ENCODE measurements at places on chromosomes 2 and 18.

- no peak for DNase-seq
Observed at GRCh38 chr2:59589881-59590280, 963.6 kb downstream of the BCL11A start.

DNA sequence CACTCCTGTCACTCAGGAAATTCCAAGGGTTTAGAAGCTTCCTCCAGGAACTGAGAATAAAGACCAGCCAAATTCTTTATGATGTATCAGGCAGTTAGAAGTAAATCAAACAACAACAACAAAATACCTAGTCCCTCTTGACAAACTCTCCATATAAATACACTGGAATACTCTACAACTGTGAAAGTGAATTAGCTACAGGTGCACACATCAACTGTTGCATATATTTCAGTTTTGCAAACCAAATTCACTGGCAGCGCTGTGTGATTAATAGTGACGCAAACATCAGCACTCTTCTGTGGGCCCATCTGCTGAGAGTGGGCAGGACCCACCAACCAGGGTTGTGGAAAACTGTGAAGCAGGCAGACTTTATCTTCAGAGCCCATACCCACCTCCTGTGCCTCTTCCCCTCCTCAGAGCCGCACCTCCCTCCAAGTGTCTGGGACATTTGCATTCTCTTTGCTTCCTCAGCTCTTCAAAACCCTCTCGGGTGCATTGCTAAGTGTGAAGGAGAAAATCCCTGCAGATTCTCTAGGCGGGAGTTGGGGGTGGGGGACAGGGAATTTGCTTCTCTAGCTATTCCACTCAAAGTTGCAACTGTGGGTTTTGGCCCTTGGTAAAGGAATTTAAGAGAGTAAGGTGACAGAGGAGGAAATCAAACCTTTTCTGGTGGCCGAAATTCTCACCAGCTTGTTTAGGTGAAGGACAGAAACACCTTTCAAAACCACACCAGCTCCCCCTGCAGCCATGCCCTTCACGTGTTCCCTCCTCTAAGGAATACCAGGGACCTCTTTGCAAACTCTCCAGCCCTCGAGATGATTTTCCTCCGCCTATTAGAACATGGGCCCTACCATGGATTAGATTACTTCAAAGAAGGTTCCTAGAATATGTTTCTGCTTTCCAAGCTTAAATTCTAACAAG lies 119.3 kb downstream of the MRO start:
- DNase-seq, result no peak

DNA sequence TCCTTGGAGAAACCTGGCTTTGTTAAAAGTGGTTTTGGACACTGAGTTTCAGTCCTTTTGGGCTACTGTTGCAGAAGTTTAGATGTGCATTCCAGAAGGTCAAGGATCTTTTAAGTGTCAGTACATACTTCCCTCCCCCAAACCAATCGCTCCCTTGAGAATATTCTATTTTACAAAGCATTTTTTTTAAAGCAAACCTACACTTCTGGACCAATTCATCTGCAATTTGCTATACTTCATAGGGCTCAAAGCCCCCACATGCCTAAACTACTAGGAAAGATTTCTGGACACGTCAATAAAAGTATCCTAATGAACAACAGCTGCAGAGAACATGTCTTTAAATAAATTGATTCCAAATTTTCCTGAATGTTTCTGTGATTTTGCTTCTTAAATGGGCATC lies 157.6 kb downstream of the RDH14 start:
- DNase-seq, result no peak

- no peak for DNase-seq
Observed at GRCh38 chr2:215835231-215835630, 178.1 kb downstream of the MREG start.

GRCh38 chr2:9430316-9431293 lies 7.2 kb downstream of the CPSF3 start:
- DNase-seq, result no peak

- DNase-seq, result no peak
Observed at GRCh38 chr2:1510176-1510575, 96.9 kb downstream of the TPO start.

DNA sequence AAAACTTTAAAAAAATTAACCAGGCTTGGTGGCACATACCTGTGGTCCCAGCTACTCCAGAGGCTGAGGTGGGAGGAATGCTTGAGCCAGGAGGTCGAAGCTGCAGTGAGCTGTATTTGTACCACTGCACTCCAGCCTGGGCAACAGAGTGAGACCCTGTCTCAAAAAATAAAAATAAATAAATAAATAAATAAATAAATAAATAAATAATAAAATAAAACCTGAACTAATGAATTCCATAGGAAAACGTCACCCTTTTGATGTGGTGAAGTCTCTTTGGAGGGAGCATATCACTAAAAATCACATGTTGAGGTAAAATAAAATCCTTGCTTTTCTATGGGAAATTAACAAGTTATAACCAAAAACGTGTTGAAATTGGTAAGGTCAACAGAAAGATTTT lies 29.6 kb upstream of the ITGAV start:
- DNase-seq, result no peak

DNA sequence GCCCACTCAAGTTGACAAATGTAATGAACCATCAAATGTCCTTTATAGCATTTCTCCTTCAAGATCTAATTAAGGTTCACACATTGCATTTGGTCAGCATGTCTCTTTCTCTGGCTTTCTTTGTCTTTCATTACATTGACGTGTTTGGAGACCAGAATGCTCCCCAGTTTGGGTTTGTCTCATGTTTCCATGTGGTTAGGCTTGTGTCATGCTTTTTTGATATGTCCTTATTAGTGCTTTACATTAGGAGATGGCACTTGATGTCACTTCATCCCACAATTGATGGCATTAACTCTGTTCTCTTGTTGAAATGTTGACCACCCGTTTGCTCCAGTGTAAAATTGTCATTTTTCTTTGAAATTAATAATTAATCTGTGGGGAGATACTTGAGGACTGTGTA lies 165.8 kb downstream of the AKAIN1 start:
- no peak for DNase-seq

GRCh38 chr2:185215497-185215896 lies 523.1 kb upstream of the FSIP2 start:
- no peak for DNase-seq

DNA sequence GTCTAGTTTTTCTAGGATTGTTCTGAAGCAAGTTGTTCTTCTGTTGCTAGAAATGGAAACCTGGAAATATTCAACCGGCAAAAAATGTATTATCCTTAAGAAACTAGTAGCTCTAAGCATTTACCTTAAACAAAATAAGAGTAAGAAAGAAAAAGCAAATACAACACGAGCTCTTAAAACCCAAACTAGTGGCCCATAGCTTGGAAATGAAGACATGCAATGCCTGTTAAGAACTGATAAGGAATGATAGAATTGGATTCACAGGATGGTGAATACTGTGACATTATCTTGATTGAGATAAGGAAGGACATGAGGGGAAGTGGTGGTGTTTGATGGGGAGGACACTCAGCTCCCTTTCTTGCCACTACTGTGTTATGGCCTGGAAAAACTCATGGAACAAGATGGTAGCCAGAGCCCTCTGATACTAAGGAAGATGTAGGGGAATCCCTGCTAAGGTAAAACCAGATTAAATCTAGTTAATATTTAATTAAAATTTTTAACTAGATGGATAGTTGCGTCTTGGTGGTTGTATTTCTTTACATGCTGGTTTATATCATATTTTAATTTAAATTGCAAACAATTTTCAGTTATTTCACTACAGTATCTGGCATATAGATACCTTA lies 193.8 kb downstream of the LPIN1 start:
- no peak for DNase-seq

GRCh38 chr18:55588870-55589595 lies 1.0 kb upstream of the TCF4 start:
- DNase-seq, result no peak

- no peak for DNase-seq
Observed at GRCh38 chr2:8475349-8476031, 206.4 kb upstream of the ID2 start.

GRCh38 chr2:236794176-236794957 lies 224.7 kb downstream of the ACKR3 start:
- DNase-seq, result no peak

DNA sequence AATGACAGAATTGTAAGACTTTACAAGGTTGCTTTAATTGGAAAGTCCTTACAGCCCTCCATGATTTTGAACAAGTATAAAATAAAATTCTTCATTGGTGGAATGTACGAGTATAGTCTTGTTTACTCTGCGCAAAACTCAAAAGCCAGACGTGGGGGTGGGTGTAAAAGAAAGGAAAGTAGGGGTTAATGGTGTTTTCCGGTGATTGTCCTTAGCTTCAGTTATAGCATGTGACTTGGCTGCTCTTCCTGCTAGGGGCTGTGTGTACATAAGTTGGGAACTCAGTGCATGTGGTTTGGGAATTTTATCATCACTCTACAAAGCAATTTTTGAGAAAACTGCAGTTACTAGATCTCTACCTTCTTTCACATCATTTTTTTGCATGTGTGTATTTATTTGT lies 82.4 kb upstream of the CAVIN2 start:
- DNase-seq, result no peak

GRCh38 chr2:235042576-235043515 lies 91.0 kb downstream of the SH3BP4 start:
- DNase-seq, result no peak

- no peak for DNase-seq
Observed at GRCh38 chr2:8679827-8680731, 1.8 kb upstream of the ID2 start.

DNA sequence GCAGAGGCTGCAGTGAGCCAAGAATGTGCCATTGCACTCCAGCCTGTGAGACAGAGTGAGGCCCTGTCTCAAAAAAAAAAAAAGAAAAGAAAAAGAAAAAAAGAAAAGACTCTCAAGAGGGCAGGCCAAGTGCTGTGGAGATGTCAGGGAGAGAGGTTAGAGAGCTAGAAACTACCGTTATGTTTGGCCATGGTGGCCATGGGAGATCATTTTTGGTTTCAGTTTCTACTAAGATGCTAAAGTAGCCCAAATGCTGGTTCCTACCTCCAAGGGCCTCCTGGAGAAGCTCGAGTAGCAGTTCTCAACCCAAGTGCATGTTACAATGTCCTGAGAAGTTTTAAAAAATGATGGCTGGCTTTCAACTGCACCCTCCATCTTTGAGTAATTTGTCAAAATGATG lies 47.4 kb upstream of the TCF4 start:
- DNase-seq, result no peak

DNA sequence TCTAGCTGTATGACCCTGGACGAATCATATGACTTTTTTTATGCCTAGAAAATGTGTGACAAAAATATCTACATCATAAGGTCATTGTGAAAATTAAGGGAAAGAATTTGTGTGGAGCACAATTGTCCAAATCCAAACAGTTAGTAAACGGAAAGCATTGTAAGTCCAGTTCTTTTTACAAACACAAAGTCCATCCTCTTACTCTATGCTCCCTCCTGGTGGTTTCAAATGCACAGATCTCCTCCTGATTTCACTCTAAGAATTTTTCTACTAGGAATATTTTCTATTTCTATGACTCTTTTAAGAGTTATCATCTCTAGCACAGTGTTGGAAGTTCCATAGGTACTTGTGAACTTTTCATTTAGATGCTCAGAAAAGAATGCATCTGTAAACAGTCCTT lies 125.2 kb upstream of the ARL5A start:
- DNase-seq, result no peak

DNA sequence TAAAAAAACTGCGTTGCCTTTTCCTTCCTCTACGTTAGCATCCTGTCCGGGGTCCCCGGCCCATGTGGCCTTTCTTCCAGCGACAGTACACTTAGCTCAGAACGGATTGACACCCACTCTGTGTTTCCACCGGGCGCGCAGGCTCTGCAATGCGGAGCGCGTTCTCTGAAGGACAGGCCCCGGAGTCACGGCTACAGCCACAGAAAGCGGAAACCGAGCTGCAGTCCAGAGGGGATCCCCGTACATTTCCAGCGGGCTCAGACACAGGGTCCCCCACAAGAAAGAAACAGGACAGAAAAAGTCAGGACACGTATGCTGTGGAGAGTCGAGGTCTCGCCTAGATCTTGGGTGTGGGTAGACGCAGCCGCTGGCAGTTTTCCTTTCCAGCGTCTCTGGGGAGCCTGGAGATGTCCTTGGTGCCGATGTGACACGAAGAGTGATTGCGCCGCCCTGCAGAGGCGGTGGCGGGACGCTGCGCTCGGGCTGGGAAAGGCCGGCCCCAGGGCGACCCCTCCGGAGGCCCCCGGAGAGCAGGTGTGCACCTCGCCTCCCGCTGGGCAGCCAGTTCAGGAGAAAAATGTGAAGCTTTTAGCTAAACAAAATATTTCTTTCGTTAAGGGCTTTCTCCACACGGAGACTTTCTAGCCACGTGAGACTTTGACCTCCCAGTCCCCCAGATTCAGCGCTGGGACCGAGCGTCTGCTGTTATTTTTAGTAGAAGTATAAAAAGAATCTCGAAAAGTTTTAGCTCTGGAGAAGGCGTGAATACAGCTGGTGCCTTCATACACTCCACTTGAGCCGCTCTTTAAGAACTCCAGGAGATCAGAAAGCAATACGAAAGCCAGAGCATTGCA lies 1.3 kb upstream of the ACKR3 start:
- no peak for DNase-seq

DNA sequence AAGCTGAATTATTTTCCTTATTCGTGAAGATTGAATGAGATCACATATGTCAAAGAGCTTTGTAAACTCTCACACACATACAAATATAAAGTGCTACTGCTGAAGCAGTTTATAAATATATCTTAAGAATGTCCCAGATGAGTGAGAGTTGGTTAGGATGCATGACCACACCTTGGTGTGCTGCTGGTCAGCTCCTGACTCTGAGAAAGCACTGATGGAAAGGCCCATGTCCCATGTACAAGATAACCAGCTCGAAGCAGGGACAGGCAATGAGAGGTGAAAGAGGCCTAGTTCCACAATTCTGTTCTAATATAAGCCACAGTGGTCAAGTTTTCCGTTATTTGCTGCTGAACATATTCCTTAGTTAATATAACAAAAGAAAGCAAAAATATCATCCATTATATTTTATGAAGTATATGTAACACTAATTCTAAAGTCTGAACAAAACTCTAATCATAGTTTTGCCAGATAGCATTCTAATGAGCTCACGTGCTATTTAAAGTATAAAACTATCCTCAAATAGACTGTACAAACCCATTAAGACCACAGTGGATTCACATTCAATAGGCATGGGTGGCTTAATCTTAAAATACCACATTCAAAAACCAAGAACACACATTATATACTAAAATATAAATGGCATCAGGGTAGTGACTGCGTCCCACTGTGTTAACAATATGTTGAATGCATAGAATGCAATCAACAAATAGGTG lies 49.1 kb downstream of the CHMP3 start:
- DNase-seq, result no peak

DNA sequence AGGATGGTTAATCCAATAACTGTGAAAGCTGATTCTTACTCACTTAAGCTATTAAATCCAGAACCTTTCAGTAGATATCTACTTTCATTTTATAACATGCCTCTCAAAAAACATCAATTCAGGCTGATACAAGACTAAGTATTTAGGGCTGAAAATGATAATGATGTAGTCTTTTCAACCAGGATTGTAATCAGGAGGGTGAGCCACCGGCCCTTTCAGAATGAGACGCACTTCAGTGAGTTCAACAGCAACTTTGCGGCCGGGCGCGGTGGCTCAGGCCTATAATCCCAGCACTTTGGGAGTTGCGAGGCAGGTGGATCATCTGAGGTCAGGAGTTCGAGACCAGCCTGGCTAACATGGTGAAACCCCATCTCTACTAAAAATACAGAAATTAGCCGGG lies 30.4 kb downstream of the RBMS1 start:
- no peak for DNase-seq
